ENCODE measurements at places on chromosomes 16 and 17.

DNA sequence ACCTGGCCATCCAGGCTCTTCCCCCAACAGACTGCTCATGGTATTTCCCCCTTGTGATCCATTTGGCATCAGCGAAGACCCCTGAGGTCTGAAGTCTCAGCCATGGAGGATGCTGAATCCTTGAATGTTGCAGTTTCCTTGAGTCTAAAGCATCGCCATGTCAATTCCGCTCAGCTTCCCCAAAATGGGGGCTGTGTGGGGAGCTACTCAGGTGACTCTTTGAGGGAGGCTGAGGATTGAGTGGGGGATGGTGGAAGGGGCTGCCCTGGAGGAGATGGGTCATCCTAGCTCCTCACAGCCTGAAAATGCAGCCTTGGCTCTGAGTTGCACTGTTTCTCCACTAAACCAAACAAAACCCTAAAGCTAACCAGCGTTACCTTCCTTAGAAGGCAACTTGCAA is 2.6 kb downstream of the C16orf78 start:
- DNase-seq, result no peak

- DNase-seq, result no peak
These were observed 131.9 kb downstream of the NPIPB5 start for GRCh38 chr16:22642416-22643088.

DNA sequence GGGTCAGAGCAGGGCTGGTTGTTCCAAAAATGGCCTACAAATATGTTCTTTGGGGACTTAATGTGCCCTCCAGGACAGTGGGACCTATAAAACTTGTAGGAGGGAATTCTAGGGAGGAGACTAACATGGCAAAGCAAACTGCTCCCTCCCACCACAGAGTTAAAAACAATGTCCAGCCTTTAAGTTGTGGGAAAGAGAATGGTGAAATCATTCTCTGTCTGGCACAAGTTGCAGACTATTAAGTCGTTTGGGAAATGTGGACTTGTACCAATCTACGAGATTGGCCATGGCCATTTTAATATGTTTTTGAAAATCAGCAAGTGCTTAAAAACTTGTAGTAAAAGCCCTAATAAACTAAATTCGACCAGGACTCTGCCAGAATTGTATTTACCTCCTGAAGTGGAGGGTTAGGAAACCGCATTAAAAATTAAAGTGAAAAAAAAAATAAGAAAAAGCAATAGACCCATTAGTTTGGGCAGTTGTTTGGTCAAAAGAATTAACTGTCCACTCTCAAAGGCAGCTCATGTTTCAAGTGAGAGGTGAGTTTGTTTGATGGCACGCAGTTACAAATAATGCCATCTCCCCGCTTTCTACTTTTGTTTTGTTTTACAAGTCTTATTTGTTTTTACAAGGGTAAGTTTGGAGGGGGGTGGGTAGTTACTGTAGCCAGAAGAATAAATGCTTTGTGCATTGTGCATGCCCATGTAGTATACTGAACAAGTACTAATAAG is 32.4 kb downstream of the ANKFN1 start:
- DNase-seq, result no peak

DNA sequence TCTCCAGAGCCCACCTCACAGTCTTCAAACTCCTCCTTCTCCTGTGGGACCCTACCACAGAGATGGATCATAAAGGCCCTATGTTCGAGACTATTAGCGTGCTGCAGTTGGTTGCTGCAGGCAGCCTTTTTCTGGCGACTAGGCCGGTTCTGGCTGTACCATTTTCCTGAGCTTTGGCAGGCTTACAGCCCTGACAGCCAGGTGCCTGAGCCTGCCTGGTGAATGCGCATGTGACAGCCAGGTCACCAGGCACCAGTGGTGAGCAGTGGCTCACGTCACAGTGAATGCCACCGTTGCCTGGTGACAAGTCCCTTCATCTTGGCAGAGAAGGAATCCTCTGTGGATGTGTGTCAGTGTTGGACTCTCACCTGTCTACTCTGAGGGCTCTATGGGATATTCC is 978.8 kb downstream of the KCNJ18 start:
- DNase-seq, result no peak

GRCh38 chr16:85891776-85892166 is 7.2 kb upstream of the IRF8 start:
- DNase-seq, result no peak

DNA sequence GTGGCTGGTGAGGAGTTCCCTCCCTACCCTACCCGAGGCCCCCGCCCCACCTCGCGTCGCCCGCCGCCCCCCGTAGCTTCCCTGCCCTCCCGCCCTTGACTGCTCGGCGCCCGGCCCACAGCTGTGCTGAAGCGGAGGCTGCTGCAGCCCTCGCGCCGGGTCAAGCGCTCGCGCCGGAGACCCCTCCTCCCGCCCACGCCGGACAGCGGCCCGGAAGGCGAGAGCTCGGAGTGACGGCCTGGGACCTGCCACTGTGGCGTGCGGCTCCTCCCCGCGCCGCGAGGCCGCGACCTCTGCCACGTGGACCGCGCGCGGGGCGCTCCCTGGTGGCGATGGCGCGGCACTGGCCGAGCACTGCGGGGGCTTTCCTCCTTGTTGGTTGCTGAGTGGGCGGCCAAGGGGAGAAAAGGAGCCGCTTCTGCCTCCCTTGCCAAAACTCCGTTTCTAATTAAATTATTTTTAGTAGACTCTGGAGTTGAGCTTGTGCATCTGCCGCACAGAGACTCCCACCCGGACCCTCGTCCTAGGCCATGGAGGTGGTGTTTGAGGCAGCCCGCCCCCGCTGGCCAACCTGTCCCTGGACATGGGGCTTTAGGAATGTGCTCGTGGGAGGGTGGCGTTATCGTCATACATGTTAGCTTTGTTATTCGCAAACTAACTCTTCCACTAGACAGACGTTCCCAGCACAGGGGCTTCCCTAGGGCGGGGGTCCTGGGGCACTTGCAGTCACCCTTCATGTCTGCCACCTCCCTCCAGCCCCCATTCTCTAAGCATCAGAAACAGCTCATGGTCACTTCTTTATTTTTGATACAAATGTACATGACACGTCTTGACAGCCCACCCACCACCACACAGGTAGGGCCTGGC is 4.4 kb downstream of the TP53I13 start:
- DNase-seq, result no peak

GRCh38 chr16:58815181-58815888 is 81.2 kb upstream of the GOT2 start:
- DNase-seq, result no peak

GRCh38 chr16:9929836-9930235 is 252.4 kb downstream of the GRIN2A start:
- no peak for DNase-seq

GRCh38 chr17:1752425-1753262 is 9.2 kb upstream of the SERPINF1 start:
- peak; percentile 5 for DNase-seq

DNA sequence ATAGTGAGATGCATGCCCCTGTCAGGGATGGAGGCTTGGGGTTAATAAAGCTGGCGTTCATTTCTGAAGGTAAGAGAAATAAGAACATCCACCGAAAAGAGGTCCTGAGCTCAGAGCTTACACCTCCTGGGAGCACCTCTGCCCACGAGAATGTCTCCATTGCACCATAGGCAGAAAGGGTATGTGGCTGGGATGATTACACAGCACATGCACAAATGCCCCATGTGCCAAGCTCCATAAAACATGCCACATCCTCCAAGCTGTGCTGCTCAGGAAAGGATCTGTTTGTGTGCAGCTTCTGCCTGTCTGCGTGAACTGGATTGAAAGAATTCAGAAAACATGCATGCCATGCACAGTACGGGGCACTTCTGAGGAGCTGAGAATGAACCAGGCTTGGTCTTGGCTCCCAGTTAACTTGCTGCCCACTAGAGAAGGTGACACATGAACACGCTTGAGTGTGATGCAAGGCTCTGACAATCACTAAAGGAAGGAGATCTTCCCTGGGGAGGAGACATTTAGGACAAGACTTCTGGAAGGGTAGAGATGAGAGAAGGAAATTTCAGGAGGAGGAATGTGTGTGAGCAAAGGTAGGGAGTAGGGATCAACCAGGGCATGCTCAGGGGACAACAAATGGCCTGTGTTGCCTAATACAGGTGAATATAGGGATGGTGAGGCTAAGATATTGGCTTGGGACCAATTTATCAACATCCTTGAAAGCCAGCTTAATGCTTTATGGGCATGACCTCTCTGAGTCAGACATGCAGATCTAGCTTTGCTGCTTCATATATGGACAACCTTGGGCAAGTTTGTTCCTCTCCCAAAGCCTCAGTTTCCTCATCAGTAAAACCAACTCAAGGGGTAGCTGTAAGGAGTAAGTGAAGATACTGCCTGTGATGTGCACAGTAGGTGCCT is 32.0 kb upstream of the SMPD3 start:
- DNase-seq, result no peak

GRCh38 chr16:19722269-19722952 is 4.3 kb downstream of the IQCK start:
- no peak for DNase-seq

- DNase-seq, result no peak
These were observed 750.7 kb downstream of the KCNJ18 start for GRCh38 chr17:22443061-22443460.

- DNase-seq, result no peak
These were observed 120.5 kb downstream of the CCT6B start for GRCh38 chr17:34840750-34841149.

- no peak for DNase-seq
These were observed 1231.8 kb downstream of the CDH11 start for GRCh38 chr16:63890081-63890480.

DNA sequence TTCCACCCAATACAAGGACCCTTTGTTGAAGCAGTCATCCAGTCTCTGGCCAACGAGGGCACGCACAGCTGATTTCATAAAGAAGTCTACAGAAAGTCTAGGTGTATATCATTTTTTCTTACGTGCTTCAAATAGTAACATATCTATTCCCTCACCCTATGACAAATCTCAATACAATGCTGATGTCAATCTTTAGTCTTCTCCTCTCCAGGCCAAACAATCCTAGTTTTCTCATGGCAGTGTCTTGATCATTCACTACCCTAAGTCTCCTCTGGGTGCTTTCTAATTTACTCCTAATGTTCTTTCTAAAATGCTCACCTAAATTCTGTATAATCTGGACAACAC is 92.6 kb downstream of the CACNG1 start:
- no peak for DNase-seq

DNA sequence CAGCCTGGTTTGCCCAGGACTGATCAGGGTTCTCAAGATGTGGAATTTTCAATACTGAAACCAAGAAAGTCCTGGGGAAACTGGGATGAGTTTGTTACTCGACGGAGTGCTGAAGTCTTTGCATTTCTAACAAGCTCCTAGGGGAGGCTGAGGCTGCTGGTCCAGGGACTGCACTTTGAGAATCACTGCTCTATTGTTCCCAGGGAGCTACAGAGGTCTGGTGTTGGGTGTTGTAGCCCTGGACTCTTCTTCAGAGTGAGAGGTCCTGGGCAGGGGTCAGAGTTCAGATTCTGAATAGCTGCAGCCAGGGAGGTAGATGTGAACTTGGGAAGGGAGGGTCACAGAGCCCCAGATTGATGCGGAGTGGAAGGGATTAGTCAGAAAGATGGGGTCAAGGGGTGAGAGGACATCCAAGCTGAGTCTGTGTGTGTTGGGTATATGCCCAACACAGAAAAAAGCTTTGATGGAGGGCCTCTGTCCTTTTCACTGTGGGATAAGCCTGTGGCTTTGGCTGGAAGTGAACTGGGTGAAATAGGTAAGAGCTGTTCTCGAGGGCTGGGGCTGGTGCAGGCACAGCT is 14.1 kb downstream of the TMEM238L start:
- no peak for DNase-seq

GRCh38 chr16:73732143-73732542 is 564.5 kb upstream of the PSMD7 start:
- DNase-seq, result no peak

- peak; percentile 76 for DNase-seq
These were observed 214.1 kb downstream of the SEC14L1 start for GRCh38 chr17:77354670-77355455.

DNA sequence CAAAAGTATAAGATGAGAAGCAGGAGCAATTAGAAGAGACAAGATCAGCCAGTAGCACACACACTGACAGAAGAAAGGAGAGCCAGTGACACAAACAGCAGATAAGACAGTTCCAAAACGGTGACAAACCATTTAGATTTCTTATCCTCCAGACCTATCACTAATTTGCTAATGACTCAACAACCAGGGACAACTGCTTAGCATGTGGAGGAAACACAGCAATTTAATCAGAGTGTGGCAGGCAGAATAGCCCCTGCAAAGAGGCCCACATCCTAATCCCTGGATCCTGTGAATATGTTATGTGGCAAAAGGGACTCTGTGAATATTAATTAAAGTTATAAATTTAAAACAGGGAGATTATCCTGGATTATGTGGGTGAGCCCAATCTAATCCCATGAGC is 81.1 kb downstream of the CACNG1 start:
- DNase-seq, result peak; percentile 20

- DNase-seq, result no peak
These were observed 9.6 kb downstream of the ITGAD start for GRCh38 chr16:31402687-31403086.

- no peak for DNase-seq
These were observed 931 bp upstream of the WIPF2 start for GRCh38 chr17:40218006-40218739.

DNA sequence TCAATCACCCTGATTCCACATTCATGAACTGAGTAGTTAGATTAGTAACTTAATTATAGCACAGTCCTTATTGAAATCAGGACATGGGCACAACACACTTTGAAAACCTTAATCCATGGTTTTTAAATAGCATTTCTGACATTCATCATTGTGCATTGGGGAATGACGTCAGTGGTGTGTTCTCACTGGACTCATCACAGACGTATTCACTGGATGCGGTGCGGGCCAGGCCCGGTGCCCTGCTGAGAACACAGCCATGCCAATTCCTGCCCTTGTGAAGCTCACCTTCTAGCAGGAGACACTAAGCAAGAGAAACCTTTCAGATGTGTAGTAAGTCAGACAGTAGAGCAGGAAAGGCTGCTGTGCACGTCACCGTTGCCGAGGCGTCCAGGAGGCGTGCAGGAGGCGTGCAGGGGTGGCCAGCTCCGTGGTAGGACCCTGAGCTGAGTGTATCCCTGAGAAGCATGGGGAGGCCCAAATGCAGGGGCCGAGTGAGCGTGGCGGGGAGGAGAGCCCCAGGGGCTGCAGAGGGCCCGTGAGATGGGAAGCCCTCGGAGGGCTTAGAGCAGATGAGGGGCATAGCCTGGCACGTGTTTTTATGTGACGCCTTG is 12.9 kb downstream of the BANP start:
- DNase-seq, result no peak

DNA sequence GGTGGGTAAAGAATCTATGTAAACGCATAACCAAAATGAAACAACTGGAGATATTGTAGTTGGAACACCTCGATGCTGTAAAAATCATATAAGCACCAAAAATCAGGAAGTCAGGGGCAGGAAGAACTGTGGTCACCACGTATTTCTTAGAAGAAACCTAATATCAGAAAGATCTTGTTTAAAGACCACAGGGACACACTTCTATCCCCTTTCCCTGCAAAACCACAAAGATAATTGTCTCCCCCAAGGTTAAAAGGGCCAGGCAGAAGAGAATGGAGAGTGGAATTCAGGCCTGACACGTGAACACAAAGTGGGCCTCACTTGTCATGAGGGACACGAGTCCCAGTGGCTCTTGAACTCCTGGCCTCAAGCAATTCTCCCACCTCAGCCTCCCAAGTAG is 68.1 kb downstream of the GSG1L start:
- no peak for DNase-seq

GRCh38 chr16:84932681-84933080 is 78.7 kb downstream of the ZDHHC7 start:
- no peak for DNase-seq
